ENCODE measurements at places on chromosomes 16 and 17. TPM values are rescaled to one million over a fixed set of nuclear protein-coding genes. Genes with fewer than 3 reads are reported as not detected.

DNA sequence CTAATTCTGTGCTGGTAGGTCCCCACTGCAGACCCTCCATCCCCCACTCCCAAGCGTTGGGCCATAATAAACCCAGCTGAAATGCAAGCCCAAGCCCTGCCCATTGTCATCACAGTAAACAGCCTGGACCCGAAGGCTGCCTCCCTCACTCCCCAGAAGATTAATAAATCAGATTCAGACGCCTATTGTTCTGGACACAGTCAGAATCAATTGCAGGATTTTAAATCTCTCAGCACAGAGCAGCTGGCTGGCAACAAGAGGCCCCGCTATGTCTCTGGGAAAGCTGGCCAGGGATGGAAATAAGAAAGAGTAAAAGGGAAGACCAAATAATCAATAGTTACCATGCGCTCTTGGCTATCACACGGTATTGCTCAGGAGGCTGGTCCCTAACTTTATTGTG lies 93.9 kb downstream of the C17orf67 start:
- DNase-seq, result no peak

PLXDC1 gene
- total RNA-seq, result 44.8 TPM

DNA sequence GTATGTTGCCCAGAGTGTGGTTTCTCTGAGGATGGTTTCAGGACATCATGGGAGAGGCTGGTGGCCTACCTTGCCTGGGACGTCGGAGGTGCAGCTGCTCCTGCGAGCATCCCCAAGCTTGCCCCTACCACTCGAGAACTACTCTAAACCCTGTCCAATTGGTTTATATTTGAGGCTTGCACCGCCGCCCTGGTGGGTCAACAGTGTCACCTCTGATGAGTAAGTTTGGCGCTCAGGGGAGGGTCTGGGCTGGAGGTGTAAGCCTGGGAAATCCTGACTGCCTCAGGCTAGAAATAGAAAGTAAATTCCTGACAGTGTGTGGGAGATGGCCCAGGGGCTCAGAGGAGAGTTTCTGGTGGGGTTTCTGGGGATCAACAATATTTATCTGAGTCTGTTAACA lies 48.2 kb downstream of the CCDC42 start:
- no peak for DNase-seq

DNA sequence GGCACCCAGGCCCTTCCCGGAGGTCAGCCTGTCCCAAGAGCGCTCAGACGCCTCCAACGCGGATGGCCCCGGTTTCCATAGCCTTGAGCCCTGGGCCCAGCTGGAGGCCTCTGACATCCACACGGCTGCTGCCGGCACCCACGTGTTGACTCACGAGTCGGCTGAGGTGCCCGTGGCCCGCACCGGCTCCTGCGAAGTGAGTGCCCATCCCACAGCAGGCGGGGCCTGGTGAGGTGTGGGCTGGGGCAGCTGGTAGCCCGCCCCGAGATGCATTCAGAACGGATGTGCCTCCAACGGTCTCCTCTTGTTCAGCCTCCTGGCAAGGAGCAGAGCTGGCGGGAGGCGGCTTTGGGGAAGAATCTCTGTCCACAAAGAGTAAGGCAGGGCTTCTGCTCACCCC lies 2.7 kb downstream of the WDR90 start:
- no peak for DNase-seq

IGF2BP1 gene
- total RNA-seq, result not detected

TAC4 gene
- total RNA-seq, result not detected

DNA sequence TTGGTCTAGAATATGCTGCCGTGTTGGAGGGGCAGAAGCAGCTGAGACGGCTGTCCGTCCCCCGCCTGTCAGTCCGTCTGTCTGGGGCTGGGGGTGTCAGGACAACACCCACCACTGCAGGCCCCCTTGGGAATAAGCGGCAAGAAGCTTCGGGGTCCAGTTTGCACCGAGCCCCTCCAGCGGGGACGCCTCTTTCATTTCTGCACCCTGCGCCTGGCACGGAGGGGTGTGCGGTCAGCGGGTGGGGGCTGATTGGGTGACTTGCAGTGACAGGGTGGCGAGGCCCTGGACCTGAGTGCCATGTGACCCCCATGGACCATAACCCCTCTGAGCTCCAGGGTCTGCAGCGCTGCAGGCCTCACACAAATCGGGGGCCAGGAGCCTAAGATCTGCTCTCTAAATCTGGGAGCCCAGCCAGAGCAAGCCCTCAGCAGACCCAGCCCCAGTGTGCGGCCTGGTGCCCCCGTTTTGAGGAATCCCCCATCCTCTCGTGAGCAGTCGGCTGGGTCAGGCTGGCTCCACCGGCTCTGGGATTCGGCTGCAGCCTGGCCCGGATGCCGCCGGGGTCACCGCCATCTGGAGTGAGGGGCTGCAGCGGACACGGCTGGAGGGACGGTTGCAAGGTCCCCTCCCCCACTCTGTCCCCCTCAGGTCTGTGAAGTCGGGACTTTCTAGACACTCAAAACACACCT lies 8.3 kb downstream of the CBFA2T3 start:
- no peak for DNase-seq

SLC22A31 gene
- total RNA-seq, result 1.4 TPM

DNA sequence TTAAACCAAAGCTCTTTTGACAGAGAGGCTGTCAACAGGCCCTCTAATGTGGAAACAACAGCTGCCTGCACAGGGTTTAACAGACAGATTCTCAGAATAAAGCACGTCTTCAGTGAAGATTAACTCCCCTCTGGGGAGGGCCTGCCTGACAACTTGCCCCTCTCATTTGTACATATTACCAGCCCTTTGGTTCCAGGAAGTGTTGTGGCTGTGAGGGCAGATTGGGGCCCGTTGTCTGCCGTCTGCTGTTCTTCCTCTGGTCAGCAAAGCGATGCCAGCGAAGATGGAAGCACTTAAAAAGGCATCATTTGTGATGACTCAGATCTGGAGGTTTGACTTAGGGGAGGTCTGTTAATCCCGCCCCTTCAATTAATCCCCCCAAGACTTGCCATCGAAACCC lies 177.0 kb upstream of the IRX6 start:
- no peak for DNase-seq

KRT27 gene
- not detected for total RNA-seq

CCP110 gene
- total RNA-seq, result 33.9 TPM

GRCh38 chr16:87721622-87722585 lies 43.9 kb downstream of the KLHDC4 start:
- no peak for DNase-seq

GAS2L2 gene
- 1.2 TPM for total RNA-seq

HOXB6 gene
- 2.9 TPM for total RNA-seq

- no peak for DNase-seq
Observed at GRCh38 chr17:46176975-46177374, 16.3 kb downstream of the KANSL1 start.

SPEM2 gene
- not detected for total RNA-seq

GRCh38 chr17:40452921-40453378 lies 9.7 kb downstream of the IGFBP4 start:
- no peak for DNase-seq

GRCh38 chr16:84585886-84586285 lies 32.0 kb downstream of the COTL1 start:
- no peak for DNase-seq

DNA sequence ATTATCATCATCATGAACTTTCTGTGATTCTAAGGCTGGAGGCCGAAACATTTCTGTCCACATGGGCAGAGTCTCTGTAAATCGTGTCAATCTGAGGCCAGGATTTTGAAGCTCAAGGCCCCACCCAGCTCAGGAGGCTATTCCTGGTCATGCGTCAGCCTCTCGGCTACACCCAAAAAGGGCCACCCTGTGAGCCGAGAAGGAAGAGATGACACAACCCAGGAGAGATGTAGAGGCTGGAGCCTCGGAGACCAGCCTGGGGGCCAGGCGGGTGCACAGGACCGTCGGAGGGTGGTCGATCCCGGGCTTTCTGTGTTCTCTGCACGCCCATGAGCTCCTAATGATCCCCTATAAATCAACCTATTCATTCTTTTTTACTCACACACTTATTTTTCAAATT lies 1.1 kb upstream of the CACNG1 start:
- DNase-seq, result no peak

GRCh38 chr17:35548978-35549377 lies 11.5 kb upstream of the SLFN12L start:
- DNase-seq, result no peak

GRCh38 chr16:21284414-21284813 lies 6.3 kb upstream of the CRYM start:
- no peak for DNase-seq
